NCI-H510A (cell line): ENCODE measurements at places on chromosomes 7 and 10.

DNA sequence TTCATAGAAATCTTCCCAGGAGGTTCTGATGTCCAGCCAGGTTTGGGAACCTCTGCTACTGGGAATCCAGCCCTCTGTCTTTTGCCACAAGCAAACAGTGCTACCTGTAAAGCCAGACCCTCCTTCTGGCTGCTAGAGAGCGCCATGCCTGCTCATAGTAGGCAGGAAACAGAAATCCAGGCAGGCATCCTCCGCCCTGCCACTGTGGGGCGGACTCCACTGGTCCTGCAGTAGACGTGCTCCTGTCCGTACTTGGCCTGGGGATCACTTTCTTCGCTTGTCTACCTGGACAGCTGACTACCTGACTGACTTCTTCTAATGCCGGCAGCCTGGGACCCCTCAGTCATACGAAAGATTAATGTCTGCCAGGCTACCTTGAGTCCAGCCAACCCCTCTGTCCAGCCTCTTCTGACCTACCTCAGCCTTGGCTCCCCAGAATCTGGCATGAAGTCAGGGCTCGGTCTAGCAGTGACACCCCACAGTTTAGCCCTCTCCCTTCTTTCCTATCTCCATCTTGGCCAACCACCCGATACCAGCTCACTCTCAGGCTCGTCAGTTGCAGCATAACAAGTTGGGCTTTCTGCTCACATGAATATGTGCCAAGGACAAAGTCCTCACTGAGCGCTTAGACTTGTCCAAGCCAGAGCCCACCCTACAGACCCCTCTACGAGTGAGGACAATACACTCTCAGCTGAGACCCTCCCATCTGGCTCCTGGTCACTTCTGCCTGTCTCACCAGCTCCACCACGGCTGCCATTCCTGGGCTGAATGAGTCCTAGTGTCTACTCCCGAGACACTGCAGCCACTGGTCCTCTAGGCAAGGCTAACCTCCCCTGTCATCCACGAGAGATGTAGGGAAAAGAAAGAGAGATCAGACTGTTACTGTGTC is 43.9 kb upstream of the OPALIN start:
- no peak for DNase-seq

- DNase-seq: no peak
These were observed 47.6 kb downstream of the ABRAXAS2 start for GRCh38 chr10:124849111-124849773.

- no peak for DNase-seq
These were observed 118.0 kb downstream of the ARL5B start for GRCh38 chr10:18777258-18777657.

GRCh38 chr7:116329686-116330503 is 119.6 kb downstream of the TES start:
- DNase-seq: no peak

- DNase-seq: no peak
These were observed 647.2 kb downstream of the GRID1 start for GRCh38 chr10:85719408-85719807.

- DNase-seq: no peak
These were observed 55.5 kb upstream of the PHF14 start for GRCh38 chr7:10918093-10918590.

DNA sequence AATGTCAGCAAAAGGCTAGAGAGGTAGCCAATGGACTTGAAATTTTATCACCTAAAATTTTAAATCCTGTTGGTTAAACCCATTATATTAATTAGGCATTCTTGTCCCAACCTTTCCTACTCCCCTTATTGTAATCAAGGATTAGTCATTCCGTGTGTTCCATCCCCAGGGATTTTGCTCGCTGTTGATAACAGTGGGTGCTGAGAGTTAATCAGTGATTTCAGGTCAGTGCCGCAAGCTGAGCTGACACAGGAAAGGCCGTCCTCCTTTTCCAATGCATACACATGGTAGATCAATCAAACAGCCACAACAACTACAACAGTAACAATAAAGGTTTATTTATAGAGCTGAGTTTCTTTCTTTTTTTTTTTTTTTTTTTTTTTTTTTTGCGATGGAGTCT is 271.4 kb downstream of the ACTR3B start:
- DNase-seq: no peak

GRCh38 chr10:19845503-19846368 is 29.5 kb downstream of the PLXDC2 start:
- DNase-seq: no peak

GRCh38 chr7:23473844-23474093 is 3.5 kb upstream of the IGF2BP3 start:
- peak; percentile 62 for DNase-seq

DNA sequence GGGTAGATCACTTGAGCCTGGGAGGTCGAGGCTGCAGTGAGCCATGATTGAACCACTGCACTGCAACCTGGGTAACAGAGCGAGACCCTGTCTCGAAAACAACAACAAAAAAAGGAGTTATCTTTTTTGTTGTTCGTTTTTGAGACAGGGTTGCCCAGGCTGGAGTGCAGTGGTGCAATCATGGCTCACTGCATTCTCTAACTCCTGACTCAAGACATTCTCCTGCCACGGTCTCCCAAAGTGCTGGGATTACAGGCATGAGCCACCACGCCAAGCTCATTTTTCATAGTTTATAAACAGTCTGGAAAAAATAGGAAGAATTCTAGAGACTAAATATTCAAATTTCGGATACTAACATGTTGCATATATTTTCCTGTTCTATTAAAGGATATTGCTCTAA is 29.4 kb downstream of the SFXN4 start:
- DNase-seq: no peak

DNA sequence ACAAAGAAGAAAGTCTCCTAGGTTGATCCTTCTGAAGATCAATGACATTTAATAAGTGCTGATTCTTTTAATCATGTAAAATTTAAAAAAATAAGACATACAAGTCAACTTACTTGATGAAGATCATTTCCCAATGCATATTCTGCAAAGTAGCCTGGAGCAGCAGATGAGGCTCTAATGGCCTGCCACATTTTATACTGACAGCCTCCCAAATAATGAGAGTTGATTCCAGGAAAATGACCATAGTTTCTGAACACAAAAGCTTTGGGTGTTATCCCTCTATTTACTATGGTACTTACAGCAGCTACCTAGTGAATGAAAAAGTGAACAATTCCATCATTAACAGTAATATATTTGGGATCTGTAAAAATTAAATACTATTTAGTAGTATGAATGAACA is 31.4 kb upstream of the NRCAM start:
- DNase-seq: no peak

GRCh38 chr10:26494018-26494417 is 55.9 kb downstream of the APBB1IP start:
- no peak for DNase-seq

GRCh38 chr7:75938921-75939320 is 24.0 kb downstream of the POR start:
- DNase-seq: peak; percentile 43

DNA sequence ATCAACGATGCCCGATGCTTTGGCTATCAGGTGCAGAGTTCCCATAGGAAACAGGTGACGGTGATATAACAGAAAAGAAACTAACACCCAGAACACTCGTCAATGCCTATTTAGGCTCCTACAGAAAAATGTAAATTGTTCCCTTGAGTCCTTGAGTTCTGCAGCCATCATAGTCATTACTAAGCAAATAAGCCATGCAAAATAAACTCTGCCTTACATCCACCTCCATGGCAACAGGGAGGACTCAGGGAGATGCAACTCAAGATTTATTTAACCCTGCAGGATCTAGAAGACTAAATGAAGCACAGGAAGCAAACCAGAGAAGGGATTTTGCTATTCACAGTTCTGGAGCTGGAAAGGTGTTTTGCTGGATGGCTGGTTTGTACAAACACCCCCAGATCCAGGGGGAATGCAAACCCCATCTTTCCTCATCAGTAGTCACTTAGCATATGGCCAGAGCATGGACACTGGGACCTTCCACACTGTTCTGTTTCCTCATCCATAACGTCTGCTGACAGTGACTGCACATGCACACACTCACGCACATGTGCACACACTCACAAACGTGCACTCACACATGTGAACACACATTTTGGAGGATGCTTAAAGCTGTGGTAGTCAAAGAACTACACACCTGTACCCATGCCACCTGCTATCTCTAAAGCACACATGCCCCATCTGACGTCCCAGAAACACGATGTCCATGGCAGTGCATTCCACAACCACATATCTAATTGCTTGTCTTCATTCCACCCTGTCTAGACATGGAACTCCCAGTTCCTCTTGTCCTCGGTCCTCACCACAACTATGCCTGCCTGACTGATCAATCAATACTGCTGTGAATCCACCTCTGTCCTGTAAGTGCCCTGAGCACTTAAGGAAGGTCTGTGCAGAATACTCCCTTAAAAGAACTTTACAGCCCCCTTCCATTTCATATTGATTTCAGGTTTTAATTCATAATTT is 178.2 kb downstream of the COBL start:
- DNase-seq: peak; percentile 55

DNA sequence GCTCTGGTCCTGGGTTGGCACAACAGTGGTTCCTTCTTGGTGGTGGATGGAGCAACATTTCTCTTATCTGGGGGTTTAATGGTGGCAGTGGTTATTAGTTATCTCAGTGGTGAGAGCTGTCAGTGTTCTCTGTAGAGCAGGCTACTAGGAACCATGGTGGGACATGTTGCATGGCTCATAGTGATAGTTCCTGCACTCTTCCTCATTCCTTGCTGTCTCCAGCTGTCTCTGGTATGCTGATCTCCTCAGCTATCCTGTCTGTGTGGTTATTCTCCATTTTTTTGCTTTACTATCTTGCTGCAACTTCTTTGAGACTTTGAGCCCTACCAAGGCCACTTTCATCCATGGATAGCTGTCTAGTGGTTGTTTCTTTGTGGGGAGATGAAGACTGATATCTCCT is 44.0 kb downstream of the CCDC7 start:
- DNase-seq: no peak

DNA sequence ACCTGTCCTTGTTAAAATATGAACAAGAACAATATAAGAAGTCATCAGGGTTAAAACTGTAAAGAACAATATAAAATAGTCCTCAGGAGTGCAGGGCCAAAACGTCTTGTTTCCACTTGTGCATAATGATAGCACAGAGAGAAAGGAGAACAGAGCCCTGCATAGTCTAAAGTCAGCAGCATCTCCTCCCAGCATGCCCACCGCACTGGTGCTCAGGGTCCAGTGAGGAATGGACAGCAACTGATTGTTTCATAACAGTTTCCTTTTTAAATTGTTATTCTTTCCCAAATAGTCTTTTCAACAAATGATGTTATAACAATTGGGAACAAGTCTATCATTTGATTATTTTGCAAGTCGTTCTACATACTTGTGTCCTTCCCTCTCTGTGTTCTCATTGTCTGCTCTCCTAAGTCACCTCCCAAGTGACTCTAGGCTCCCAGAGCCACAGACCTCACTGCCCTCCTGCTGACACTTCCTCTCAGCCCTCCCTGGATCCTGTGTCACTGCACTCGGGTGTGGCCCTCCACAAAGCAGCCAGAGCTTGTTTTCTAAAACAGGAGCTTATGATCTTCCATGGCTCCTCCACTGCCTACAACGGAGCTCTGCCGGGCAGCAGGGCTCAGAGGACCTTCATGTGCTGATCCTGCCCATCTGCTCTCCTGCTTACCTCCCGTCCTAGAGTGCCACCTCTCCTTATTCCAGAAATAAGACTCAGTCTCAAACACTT is 27.6 kb downstream of the COBL start:
- peak; percentile 43 for DNase-seq

DNA sequence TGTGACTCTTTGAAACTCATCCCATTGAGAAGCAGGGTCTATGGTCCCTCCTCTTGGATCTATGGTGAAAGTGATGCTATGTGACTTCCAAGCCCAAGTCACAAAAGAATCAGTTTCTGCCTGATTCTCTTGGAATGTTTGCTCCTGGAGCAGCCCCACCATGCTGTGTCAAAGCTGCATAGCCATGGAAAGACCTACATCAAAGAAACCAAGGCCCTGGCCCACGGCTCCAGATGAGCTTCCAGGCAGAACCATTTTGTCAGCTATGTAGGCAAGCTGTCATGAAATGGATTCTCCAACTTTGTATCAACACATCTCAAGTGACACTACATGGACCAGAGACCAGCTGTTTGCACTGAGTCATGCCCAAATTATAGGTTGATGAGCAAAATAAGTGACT is 77.0 kb downstream of the AASS start:
- DNase-seq: no peak

- no peak for DNase-seq
These were observed 14.8 kb downstream of the ADGRA1 start for GRCh38 chr10:133102415-133103095.

DNA sequence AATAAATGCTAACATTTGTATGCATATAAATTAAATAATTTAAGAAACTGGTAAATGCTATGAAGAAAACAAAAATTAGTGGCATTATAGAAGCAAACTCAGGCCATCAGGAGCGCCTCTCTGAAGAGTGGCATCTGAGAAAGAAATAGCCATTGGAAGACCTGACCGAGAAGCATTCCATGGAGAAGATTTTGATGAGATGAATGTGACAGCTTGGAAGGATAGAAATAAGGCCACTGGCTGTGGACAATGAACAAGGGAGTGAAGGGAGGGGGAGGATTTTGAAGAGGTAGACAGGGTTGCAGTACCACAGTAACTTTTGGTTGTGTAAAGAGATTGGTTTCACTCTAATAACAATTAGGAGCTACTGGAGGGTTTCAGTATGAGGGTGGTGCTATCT is 436.7 kb downstream of the CCSER2 start:
- no peak for DNase-seq
